ENCODE measurements at places on chromosomes 11 and 22.

- no peak for DNase-seq
Measured at GRCh38 chr22:44091021-44091721, 67.1 kb downstream of the PARVB start.

- DNase-seq = peak; percentile 36
Measured at GRCh38 chr11:128772814-128773213, 78.9 kb downstream of the FLI1 start.

- DNase-seq = no peak
Measured at GRCh38 chr11:33266393-33267215, 9.4 kb downstream of the HIPK3 start.

GRCh38 chr11:62919898-62920640 is 1.1 kb downstream of the CHRM1 start:
- no peak for DNase-seq

DNA sequence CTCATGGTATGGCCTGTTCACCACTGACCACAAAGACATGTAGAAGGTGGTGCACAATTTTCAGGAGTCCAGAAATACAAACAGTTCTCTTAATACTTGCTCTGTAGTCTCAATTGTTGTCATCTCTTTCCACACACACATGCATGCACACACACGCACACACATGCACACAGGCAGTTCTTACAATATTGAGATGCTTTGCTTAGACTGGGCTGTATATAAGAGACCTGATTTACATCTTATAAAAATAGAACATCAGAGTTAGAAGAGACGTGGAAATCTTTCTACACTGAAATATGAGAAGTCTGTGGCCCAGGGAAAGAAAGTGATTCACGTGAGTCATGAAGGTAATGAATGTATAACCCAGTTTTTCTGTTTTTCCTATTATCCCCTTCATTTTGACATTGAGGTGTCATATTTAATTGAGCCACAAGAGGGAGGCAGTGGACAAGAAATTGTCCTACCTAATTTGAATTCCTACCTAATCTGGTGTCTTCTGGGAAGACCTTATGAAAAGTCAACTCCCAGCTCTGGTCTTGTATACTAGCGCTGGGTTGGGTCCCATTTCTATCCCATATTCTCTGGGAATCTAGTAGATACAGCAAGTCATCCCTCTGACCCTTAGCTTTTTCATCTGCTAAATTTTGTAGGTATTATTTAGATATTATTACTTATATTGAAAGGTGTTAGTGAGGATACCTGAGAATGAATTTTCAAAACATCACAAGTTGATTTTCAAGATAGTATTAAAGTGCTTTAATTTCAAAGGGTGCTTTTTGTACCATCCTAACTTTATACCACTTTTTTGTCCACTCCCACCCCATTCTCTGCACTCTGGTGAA is 14.9 kb upstream of the MS4A4A start:
- DNase-seq = no peak

DNA sequence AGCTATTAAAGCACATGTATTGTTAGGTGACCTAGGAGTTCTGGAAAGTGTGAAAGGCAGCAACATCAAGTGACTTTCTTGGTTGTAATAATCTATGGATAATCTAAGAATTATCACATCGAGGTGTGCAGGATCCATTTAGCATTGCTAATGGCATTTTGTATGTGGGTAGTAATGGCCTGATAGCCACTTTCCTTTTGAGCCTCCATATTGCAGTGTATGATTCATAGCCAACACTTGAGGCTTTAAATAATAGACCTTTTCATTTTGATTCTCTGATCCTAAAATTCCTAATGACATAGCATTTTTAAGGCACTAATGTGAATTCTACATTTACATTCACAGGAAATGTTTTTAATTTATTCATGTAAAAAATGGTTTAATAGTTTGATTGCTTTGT is 759.4 kb downstream of the NELL1 start:
- no peak for DNase-seq

DNA sequence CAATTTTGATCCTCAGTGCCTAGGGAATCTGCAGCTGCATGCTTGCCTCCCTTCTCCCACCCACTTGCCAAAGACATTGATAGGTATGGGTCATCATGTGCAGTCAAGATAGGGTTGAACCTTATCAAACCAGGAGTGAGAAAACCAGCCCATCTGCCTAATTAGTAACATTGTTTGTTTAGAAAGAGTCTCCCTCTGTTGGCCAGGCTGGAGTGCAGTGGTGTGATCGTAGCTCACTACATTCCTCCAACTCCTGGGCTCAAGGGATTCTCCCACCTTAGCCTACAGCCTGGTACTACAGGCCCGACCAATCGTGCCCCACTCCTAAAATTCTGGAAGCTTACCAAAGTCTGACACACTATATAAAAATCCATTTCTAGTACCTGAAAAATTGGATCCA is 4.6 kb downstream of the C11orf71 start:
- DNase-seq = no peak

DNA sequence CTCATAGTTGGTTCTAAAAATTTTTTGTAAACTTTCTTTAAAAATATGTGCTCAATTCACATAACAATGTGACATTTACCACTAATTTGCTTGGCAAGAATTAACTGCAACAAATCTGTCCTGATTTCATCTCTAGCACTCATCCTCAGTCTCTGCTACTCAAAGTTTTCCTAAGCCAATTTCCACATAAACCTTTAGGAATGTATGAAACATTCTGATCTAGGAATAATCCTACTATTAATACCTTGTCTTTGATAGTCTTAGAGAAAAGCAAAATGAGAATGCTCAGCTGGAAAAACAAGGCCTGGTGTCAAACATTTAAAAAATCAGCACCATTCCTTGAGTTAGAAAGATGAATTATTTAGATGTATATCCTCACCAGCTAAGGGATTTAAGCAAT is 114.3 kb downstream of the CD44 start:
- DNase-seq = no peak

DNA sequence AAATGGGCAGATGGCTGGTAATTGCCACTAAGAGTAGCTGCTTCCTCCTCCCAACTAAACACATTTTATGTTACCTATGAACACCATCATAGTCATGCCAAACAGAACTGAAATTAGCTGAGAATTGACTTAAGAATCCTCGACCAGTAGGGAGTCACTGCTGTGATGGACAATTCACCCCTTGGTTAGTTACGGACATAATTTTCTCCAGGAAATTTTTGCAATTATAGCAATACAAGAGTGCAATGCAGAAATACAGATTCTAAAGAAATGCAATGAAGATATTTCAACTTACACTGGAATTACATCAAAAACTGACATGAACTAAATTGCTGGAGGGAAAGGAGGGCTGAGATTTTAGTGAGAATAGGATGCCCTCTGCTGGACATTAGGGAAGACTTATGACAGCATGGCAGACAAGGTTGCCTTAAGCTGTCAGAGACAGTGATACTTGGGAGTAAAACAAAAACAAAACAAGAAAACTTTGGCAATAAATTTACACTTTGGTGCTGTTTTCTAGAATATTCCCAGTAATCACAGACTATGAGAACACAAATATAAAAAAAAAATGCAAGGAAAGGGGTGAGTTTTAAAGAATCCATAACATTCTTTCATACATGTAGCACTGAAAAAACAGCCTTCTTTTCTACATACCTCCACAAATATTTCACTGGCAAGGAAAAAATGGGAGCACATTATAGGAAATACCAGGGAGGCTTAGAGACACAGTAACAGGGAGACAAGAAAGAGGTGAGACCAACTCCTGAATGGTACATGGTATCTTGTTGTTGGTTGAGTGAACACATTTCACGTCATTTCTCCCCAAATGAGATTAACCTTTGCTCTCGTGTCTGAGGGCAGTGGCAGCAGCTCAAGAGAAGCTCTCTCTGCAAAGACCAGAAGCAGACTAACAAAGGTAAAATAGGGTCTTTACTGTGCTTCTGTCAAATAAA is 11.2 kb upstream of the PPP2R1B start:
- no peak for DNase-seq

DNA sequence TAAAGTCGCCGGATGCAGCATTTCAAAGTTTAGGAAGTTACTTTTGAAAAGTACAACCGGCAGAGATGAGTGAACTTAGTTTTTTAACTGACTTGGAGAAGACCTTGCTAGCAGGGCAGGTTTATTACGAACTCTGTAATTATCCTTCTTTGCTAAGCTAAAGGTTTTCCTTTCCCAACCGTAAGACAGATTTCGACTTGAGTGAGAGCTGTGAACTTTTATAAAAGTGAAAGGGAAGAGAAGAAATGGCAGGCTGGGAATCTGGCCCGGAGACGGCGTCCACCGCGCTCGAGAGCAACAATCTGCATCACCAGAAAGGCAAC is 659 bp upstream of the TEAD1 start:
- DNase-seq = no peak

DNA sequence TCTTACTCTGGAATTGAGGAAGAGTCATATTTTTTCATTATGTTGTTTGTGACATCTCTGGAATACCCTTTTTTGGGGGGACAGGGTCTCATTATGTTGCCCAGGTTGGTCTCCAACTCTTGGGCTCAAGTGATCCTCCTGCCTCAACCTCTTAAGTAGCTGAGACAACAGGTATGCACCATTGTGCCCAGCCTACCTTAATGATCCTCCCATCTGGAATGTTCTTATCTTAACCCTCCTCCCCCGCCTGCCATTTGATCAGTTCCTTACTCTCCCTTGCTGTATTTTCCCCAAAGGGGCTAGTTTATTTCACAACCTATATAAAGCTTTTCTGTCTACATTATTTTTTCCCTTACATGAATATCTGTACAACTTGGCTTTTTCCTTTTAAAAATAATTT is 594.7 kb downstream of the METTL15 start:
- no peak for DNase-seq

DNA sequence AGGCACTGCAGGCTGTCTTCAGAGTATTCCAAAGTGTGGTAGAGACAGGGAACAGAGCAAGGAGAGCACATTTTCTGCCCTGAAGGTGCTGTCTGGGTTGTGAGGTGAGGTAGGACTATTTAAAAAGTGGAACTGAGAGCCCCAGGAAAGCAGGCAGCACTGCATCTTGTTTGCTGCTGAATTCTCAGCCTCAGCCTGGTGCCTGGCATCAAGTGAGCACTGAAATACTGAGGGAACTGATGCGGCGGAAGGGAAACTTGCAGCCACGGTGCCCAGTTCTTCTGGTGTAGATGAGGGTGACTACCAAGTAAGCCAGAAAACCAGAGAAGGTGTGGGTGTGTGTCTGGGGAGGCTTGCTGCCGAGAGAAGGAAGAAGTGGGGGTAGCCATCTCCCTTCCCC is 59.5 kb downstream of the TNRC6B start:
- no peak for DNase-seq

GRCh38 chr11:78916759-78917158 is 342.1 kb upstream of the NARS2 start:
- DNase-seq = no peak

GRCh38 chr22:36447632-36448031 is 33.8 kb downstream of the TXN2 start:
- no peak for DNase-seq

- no peak for DNase-seq
Measured at GRCh38 chr11:62816557-62816956, 11.3 kb upstream of the NXF1 start.

DNA sequence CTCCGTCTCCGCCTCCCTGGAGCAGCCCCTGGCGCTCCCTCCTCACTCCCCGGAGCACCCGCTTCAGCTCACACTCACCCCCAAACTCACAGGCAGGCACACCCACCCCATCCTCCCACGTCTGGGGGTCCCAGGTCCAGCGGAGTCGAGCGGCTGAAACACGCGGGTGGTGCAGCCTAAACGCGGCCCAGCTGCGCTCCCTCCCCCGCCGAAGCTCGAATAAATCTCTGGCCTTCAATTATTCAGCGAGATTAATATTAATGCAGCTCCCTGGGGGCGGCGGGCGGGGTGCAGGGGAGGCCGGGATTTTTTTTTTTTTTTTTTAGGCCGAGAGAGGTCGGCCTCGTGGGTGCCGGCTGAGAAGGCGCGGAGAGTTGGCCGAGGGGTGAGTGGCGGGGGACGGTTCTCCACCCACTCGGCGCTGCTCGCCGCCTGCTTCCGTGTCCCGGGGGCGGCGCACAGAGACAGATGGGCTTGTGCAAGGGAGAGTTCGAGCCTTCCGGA is 524 bp upstream of the SLC1A2 start:
- no peak for DNase-seq

DNA sequence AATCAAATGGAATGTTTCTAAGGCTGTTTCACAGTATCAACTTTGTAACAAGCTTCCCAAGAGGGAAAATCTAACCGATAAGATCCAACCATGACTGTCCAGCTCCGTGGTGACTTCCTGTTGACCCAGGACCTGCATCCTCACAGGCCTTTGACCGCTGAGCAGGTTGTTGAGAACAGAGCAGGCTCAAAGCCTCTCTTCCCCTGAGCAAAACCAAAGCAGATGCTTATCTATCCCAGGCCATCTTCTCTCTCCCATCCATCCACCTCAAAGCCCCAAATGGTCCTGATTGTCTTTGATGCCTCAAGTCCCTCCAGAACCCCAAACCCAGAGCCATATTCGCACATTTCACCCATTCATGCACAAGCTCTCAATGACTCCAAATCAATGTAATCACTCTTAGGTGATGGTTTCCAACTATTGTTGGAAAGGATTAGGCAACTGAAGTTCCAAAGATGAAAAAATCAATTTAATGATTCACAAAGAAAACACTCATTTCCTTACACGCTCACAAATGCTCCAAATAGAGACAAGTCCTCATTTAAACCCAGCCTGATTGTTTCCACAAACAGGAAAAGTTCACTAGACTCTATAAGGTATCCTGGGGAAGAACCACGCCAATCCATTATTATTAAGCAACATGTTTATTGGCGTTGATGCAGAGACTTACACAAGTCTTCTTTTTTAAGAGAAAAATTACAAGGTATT is 48.7 kb downstream of the C11orf58 start:
- DNase-seq = no peak

GRCh38 chr11:41895081-41895480 is 435.6 kb upstream of the LRRC4C start:
- no peak for DNase-seq

DNA sequence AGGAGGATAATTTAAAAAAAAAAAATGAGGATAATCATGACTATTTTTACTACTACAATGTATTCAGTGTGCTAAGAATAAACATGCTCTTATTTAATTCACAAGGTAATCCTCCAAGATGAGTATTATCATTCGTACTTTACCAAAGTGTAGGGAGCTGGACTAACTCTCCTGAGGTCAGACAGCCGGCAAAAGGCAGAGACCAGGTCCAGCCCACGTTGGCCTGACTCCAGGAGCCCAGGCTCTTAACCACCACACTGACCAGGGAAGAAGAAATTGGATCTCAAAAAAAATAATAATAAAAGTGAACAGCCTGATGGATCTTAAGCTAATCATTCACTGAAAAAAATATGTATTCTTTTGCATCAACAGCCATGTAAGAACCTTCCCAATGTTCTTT is 25.2 kb downstream of the PLAAT3 start:
- DNase-seq = no peak

GRCh38 chr11:12187399-12187798 is 77.0 kb downstream of the MICAL2 start:
- no peak for DNase-seq

DNA sequence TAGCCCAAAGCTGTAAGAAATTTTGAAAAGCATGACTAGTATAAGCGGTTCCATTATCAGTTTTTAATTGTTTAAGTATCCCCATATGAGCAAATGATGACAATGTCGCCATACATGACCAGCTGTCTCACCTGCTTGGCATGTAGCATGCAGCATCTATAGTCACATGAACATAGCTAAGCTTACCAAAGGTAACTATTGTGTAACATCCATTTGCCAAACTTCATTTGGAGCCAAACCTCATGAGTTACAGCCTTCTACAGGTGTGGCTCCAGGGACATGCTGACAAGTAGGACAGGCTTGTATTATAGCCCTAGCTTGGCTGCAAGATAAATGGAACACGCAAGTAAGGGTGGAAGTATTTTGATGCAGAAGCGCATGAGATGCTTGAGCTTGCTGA is 30.4 kb downstream of the OR10A6 start:
- DNase-seq = no peak

- no peak for DNase-seq
Measured at GRCh38 chr11:116890193-116890592, 52.8 kb upstream of the APOA1 start.

Measured in effector CD8-positive, alpha-beta T cell (primary cell).